ENCODE measurements at places on chromosomes 7 and 10.

DNA sequence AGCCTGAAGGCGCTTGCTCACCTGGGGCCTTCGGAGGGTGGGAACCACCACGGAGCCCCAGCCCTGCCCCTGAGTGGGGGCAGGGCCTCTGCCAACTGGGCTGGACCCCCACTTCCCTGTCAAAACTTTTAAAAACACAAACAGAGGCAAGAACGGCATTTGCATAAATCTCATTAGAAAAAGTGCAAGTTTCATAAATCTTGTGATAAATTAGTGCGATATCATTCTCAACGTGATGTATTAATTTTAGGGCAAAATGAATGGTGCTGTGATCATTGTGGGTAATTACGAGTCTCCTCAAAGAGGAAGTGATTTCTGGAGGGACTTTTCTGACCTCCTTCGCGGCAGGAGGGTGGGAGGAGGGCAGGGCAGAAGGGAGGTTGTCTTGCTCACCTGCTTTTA lies 98.3 kb downstream of the CDH23 start:
- DNase-seq: no peak

DNA sequence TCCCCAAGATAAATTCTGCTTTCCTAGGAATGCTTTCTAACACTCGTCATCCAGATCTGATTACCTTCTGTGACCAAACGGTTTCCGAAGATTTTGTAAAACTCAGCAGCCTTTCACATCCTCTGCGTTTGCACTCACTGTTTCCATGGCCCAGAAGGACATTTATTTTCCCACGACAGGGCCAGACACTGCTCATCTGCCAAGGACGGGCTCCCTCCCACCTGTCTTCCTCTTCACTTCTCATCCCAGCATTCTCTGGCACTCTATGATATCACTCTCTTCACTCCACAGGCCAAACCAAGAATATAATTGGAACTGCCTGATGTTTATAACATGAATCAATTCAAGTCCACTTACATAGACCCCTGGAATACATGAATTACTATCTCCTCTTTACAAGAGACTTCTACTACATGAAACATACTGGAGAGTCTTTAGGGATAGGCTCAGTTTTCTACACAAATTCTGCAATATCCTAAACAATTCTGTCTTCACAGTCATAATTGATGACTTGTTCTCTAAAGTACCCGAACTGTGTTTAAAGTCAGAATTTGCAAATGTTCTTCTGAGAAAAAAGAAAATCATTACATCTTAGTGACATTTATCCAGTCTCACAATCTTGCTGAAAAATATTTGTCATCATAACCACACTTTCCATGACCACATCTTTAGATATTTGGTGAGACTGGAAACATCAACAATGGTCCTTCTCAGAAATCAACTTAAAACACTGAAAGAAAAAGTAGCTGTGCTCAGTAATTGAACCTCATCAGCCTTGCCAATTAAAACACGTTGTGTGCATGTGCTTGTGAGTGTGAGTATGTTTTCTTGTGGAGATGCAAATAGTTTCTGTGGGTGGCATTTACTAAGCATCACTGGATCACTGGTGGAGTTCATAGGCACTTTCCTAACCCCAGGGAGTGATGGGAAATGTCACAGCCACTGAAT lies 79.5 kb upstream of the PRSS58 start:
- no peak for DNase-seq

- DNase-seq: no peak
These were observed 408.4 kb downstream of the PARD3 start for GRCh38 chr10:34406463-34407323.

GRCh38 chr7:32068411-32069101 lies 1.7 kb downstream of the PDE1C start:
- peak; percentile 45 for DNase-seq

GRCh38 chr10:29849126-29849833 lies 210.1 kb downstream of the JCAD start:
- DNase-seq: no peak

GRCh38 chr7:35987016-35987415 lies 166.0 kb upstream of the EEPD1 start:
- DNase-seq: no peak

Data from NCI-H1105 treated with DMSO at 0.1 percent for 48 hours (cell line).